ENCODE measurements at places on chromosomes 7 and 10.

GRCh38 chr7:41847606-41848005, 144.7 kb upstream of the INHBA start:
- DNase-seq, result no peak

GRCh38 chr7:33773053-33773452, 132.3 kb upstream of the BMPER start:
- peak; percentile 59 for DNase-seq

- DNase-seq, result no peak
Measured at GRCh38 chr7:30163231-30163894, 28.6 kb downstream of the MTURN start.

DNA sequence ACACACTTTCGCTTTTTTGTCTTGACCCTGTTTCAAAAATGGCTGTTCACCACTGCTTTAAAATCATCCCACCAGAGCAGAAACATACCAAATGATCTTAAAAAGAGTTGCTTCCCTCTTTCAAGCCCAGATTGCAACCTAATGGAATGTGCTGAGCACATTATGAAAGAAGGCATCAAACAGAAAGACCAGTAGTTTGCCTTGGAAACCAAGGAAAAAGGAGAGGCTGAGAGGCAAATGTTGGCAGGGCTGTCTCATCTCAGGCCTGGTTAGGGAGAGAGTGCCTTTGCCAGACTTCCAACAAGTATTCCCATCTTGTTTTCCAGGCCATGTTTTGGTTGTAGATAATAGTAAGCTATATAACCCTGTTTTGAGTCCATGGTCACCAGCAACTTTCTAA, 64.3 kb downstream of the ABCB4 start:
- DNase-seq, result no peak

GRCh38 chr10:78318305-78318704, 284.6 kb downstream of the RPS24 start:
- DNase-seq, result no peak

DNA sequence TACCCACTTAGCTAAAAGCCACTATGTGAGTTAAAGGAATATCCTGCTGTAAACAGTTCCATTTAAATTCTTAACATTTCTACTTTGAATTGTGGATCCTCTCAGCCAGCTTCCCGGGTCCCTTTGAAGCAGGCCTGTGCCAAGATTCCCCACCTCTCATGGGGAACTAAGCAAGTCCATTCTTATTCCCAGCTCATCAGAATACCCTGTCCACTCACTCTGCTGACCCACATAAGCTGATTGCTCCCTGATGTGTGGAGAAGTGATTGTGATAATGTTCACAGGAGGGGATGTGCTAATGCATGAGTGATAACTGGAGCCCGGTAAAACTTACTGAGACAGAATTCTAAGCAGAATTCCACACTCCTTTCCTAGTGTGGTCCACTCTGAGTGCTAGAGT, 709.7 kb downstream of the CNTNAP2 start:
- no peak for DNase-seq

GRCh38 chr10:91380873-91381256, 29.3 kb upstream of the HECTD2 start:
- no peak for DNase-seq

- no peak for DNase-seq
Measured at GRCh38 chr7:25391295-25391861, 163.1 kb upstream of the NPVF start.

- no peak for DNase-seq
Measured at GRCh38 chr7:132438926-132439325, 137.3 kb downstream of the PLXNA4 start.

GRCh38 chr10:63976538-63976937, 455.3 kb downstream of the REEP3 start:
- DNase-seq, result no peak

DNA sequence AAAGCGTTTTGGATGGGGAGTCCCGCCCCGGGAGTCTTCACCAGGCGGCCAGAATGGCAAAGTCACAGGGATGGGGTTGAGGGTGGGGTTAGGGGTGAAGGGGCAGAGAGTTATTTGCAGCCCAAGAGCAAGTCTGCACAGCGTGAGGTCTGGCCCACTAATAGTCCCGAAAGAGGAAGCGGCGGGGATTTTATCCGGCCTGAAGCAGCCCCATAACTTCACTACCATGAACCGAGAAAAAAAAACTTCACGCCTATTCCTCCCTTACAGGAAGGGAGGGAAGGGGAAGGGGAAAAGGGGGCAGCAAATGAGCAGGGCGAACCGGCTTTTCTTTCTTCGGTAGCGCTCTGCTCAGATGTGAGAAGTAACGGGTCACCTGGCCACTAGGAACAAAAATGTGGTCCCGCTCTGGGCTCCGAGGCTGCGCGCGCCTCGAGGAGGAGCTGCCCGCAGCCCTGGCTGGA, 712 bp downstream of the ITPRIP start:
- no peak for DNase-seq

DNA sequence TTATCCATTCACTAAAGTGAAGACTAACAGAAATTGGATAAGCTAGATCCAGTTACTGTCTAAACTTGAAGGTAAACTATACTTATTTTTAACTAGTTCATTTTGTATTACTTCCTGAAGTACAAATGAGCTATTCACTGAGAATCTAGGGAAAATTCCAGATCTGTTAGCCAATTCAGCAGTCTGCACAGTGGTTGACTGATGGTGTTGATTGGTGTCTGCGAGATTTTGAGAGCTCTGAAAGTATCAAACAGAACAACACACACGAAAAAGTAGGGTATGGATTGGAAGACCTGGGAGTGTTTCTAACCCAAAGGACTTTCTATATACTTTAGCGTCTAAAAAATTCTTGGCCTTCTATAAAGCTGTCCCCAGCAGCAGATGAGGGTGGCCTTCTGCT, 33.6 kb upstream of the AGR2 start:
- DNase-seq, result no peak

GRCh38 chr10:103876155-103876554, 20.8 kb upstream of the SH3PXD2A start:
- no peak for DNase-seq

GRCh38 chr10:5563991-5564536, 39.3 kb downstream of the CALML3 start:
- DNase-seq, result no peak

- DNase-seq, result no peak
Measured at GRCh38 chr7:80703272-80703671, 64.8 kb downstream of the CD36 start.

DNA sequence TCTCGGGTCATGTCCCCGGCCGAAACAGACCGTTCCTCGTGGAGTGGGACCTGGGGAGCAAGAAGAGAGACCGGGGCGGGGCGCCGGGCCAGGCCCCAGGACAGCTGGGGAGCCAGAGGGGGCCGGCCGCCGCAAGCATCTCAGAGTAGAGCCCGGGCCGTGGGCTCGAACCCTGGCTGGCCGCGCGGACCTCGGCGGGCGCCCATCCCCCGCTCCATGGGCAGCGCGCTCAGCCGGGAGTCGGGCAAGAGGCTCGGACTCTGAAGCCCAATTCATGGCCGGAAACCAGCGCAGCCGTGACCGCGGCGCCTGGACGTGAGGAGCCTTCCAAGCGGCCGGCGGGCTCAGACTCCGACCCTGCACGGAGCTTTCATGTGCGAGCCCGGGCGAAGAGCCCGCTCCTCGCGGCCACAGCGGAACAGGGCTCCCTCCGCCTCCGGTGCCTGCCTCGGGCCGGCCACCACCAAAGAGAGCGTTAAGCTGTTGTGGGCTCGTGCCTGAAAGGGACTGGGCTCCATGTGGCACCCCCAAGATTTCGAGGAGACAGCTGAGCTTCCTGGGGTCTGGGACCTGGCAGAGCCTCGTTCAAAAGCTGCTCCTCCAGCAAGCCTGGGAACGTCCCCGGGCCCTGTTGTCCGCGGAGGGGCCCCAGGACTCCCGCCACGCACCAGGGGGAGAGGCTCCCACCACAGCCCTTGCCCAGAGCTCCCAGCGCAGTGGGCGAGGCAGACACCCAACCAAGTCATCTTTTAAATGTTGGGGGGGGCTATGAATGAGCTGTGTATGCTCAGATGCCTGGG, 757 bp upstream of the GRID1 start:
- no peak for DNase-seq

DNA sequence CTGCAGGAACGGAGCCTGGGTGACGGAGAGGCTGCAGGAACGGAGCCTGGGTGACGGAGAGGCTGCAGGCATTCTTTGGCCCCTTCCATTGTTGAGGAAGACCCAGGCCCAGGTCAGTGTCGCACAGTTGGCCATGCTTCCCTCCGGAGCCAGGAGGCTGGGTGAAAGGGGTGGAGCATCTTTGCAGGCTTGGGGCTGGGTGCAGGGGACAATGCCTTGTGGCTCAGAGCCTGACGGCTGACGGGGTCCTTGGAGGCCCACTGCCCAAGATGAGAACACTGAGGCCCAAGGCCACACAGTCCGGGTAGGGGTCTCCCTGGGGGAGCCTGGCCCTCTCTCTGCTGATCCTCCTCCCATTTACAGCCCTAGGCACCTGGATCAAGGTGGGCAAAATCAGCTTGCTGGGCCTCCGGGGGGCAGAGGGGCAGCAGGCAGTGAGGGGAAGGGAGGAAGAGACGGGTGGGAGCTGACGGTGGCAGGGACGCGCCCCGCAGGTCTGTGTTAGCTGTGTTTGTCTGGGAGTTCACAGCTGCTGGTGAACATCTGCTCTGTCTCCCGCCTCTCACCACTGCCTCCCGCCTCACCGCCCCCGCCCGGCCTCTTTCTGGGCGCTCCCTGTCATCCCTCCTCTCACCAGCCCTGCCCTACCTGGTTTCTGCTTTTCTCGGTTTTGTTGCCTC, 30.6 kb upstream of the PCBD1 start:
- no peak for DNase-seq

- DNase-seq, result no peak
Measured at GRCh38 chr10:19493917-19494316, 322.3 kb upstream of the PLXDC2 start.

DNA sequence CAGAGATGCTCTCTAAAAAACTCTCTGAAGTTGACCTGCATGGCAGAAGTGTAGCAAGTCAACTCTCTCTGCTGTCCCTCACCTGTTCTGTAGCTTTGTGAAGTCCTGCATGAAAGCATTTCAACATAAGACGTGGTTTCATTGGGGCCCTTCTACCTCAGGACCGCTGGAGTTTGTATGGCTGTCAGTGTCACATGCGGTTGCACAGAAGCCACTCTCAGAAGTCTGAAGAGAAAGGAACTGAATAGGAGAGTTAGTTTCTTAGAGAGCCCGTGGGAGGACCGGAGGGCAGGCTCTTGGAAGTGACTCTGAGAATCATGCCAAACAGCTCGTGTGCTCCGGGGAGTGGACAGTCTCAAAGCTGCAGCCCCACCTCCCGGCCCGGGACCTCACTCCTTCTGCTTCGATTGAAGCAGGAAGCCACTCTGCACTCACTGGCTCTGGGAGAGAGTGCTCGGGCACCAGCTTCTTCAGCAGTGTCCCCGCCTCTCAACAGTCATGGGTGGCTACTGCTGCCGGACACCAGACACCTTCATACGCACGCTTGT, 486.7 kb downstream of the SDK1 start:
- DNase-seq, result no peak

DNA sequence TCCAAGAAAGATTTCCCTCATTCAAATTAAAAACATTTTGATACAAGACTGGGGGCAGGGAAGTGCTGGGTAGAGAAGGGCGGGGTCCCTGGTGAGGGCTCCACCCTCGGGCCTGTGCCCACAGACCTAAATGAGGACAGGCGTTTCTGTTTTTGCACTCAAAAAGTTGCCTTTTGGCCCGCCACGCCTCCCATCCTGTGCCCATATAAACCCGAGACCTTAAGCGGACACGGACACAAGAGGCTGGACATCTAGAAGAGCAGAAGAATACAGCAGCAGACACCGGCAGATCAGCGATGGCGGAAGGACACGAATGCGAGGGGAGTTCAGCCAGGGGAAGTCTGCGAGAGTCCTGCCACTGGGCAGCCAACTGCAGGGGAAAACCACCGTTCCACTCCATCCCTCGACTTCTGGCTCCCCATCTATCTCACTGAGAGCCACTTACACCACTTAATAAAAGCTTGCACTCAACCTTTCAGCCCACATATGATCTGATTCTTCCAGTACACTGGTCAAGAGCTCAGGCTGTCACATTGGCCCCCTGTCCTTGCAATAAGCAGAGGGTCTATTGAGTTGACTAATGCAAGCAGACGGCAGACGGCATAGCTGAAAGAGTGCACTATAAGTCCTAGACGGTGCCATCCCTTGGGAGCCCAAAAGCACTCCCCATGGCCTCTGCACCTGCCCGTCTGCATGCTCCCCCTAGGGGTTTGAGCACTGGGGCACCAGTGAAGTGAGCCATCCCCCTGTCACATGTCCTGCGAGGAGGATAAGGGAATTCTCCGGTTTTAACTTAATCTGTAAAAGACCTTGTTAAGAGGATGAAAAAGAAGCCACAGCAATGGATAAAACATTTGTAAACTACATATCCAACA, 181.8 kb upstream of the PRSS1 start:
- DNase-seq, result no peak

DNA sequence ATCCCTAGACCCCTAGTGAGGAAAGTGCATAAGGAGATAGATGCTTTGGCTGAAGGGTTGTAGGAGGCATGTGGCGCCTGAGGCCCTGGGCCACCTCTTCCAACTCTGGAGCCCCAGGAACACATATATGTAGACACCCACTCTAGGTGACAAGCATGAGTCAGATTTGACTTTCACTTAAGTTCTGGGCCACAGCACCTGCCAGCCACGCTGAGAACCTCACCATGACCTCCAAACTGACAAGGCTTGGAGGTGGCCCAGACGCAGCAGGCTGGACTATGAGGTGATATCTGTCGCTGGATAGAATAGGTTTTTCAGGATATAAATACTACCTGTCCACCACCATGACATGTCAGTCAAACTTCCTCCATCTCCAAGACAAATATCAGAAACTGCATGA, 894.0 kb upstream of the ZNF722 start:
- no peak for DNase-seq

DNA sequence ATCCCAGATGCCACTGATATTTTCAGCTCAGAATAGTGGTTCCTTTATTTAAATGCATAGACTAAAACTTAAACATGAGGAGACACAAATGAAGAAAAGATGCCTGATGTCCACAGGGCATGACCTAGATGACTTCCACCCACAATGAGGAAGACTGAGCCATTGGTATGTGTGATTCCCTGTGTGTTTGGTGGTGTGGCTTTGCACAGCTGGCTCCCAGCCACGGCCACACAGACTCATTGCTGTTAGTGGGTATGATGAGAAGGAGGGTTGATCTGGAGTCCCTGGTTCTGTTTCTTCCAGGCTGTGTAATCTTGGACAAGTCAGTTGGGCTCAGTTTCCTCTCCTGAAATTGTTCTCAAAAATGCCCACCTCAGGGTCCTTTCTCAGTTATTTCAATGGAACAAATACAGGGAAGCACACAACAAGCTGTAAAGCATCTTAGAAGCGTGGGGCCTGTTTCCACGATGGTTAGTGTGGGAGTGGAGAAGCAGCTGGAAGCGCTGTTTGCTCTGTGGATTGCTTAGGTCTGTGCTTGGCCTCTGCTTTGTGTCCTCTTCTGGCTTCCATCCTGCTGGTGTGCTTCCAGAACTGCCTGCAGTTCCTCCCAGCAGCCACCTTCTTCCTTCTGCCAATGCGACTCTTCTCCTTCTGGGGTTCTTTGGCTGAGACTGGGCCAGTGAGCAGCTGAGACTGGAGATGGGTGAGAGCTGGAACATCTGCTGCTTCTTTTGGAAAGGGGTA, 303.7 kb downstream of the BMPER start:
- no peak for DNase-seq

GRCh38 chr10:74930965-74931364, 104.6 kb downstream of the KAT6B start:
- DNase-seq, result no peak

- no peak for DNase-seq
Measured at GRCh38 chr10:34933676-34934075, 118.6 kb upstream of the PARD3 start.
